ENCODE measurements at places on chromosomes 5 and 9.

GRCh38 chr5:168469816-168470215 is 16.5 kb upstream of the RARS1 start:
- no peak for DNase-seq

DNA sequence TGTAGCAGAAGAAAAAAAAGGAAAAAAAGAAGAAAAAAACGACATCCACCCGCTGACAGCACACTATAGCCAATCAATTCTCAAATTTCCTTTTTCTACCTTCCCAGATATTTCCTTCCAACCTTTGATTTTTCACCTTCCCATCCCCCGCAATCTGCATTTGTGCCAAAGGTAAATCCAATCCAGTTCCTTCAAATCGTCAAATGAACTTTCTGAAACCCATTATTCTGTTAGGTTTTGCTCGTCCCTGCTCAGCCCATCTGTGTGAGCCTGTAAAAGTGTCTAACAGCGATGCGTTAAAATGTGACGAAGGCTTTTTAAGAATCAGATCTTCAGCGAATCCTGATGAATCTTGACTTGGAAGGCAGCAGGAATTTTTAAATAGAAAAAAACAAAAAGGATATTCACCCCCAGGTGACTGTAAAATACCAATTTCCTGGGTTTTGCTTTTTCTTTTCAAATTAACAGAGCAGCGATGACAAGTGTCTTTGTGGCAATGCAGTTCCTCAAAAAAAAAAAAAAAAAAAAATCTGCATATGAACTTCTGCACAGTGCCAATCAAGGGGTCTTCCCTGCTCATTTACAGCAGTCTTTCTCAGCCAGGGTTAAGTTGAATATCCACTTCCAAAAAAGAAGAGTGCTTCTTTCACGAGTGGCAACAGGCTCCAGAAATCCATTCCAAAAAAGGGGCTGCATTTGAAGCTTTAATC is 367 bp upstream of the SHC3 start:
- DNase-seq, result no peak

- no peak for DNase-seq
Observed at GRCh38 chr9:4620881-4621555, 41.1 kb upstream of the PLPP6 start.

DNA sequence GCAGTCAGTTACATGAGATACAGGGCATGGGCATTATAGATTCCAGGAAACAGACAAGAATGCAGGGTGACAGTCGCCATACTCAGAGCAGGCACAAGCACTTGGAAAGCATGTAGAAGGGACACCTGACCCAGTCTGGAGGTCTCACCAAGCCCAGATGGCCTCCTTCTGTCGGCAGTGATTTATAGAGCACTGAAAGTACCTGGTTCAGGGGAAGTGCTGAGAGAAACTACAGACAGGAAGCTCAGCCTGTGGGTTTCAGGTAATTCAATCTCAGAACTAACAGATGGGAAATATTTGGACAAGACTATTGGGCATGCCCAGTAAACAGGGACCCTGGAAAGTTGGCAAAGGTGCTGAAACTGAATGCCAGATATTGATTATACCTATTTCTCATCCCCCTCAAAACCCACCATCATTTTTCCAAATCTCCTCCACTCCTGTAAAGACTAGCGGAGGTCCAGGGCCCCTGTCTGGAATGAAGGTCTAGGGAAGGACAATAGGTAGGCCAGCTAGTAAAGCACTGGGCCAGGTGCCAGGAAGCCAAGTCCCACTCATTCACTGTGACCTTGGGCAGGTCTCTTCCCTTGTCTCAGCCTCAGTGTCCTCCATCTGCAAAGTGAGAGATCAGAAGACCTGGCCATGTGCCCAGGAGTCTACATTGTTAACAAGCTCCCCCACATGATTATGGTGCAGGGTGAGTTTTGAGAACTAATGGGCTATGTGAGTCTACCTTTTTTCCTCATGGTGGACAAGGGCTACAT is 26.9 kb downstream of the KLHL3 start:
- no peak for DNase-seq

GRCh38 chr5:175288048-175288621 is 155.8 kb downstream of the DRD1 start:
- no peak for DNase-seq

DNA sequence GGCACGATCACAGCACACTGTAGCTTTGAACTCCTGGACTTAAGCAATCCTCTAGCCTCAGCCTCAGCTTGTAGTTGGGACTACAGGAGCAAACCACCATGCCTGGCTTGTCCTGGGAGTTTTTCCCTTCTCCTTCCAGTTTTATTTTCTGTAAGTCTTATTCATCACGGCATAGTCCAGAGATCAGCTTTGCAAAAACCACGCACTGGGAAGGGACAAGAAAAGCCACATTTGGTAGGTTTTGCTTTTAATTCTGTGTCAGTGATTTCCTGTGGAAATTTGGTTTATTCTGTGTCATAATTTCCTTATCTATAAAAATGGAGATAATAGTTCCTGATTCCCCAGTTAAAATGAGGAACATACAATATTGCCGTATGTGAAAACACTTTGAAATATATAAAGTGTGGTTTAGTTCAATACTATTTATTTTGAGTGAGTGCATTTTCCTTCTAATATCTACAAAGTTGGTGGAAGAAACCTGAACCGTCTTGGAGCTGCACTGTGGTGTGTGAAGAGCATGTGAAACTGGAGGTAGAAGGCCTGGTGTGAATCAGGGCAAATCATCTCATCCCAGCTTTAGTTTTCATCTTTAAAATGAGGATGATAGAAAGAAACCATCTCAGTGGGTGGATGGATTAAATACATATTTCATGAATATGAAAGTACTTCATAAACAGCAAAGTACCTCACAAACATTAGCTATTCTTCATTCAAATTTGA is 92.8 kb upstream of the ELL2 start:
- DNase-seq, result peak; percentile 86

DNA sequence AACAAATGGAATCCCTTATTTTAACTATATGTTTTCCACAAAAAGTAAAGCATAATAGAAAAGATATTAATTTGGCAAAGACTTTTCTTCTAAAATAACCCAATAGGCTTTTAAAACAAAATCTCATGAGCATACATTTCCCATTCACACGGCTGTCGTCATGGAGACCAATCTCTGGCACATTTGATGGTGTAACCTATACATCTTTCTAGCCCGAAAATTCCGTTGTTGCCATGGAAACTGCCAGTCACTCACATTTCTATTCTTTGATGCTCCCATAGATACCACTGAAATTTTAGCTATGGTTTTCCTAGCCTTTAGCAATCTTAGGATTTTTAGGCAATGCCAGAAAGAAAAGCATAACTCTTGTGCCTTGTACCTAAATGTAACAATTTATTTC is 262.9 kb upstream of the TRPM3 start:
- no peak for DNase-seq

GRCh38 chr9:91773156-91773555 is 176.9 kb downstream of the ROR2 start:
- no peak for DNase-seq

DNA sequence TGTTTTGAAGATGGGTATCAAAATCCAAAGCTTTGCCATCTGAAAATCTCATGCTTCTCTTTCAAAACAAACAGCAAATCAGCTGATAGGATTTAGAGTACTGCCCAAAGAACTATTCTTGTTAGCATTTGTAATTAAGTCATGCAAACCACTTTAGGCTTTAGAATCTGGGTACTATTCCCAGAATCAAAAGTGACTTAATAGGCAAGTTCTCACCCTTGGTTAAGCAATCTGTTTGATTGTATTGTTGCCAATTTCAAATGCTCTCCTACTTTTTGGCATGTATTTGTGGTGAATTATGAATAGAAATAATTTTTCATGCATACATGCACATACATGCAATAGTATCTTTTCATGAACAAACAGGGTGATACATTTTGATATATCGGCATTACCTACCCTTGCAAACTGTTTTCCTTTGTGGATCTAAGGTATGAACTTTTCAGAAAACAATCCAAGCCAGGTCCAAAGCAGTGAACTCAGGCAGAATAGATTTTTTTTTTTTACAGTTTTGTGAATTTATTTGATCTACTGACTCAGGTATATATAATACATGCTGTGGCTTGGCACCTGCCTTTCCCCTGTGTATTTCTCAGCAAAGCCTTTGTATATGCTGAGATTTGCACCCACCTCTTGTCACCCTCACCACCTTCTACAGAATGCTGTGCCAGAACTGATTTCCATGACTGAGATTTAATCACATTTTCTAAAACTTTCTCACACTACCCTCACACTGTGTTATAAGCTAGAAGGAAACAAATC is 9.0 kb downstream of the IL33 start:
- DNase-seq, result no peak

GRCh38 chr9:72674961-72675360 is 153.6 kb downstream of the TMC1 start:
- DNase-seq, result no peak

DNA sequence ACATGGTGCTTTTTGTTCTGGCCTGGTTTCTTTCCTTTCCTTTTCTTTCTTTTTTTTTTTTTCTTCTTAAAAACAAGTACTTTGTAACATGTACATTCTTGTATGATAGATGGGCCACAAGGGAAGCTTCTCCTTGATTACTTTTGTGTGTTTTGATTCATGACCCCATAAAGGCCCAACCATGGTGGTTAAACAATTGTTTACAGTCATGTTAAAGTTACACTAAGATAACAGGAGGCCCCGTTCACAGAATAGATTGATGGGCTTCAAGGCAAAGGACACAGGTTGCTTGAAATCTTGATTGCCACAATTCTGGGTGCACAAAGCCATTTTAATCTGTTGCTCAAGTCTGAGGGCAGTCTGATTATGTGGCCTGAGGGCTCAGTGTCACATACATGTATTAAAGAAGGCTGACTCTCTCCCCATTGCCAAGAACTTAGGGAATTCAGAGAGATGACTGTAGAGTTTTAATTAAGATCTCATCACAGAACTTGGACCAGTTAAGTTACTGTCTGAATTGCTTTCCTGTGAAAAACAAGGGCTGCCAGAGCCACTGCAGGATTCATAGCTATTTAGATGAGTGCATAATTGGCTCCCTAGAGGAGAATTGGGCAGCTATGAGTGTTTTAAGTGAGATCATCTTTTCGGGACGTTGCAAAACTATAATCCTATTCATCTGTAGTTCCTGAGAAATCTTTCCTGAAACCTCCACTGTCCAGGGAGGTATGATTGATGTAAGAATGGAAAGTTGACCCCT is 163.4 kb downstream of the TLE4 start:
- no peak for DNase-seq

DNA sequence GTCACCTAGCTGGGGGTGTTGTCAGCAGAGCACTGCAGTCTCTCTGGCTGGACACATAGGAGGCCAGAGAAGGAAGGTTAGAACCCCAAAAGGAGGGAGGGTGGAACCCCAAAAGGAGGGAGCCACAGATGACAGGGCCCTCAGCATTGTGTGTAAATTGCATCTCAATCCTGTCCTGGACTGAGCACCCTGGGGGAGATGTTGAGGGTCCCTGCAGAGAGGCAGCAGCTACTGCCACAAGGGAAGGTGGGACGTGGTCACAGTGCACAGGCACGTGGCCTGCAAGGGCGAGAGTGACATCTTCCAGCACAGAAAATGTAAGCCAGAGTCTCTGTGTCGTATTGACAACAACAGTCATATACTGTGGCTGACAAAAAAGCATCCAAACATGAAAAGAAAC is 36.5 kb upstream of the CEP72 start:
- DNase-seq, result no peak

GRCh38 chr9:112093147-112093869 is 81.8 kb downstream of the SUSD1 start:
- DNase-seq, result no peak

- DNase-seq, result no peak
Observed at GRCh38 chr9:109206670-109207069, 39.6 kb upstream of the FRRS1L start.

DNA sequence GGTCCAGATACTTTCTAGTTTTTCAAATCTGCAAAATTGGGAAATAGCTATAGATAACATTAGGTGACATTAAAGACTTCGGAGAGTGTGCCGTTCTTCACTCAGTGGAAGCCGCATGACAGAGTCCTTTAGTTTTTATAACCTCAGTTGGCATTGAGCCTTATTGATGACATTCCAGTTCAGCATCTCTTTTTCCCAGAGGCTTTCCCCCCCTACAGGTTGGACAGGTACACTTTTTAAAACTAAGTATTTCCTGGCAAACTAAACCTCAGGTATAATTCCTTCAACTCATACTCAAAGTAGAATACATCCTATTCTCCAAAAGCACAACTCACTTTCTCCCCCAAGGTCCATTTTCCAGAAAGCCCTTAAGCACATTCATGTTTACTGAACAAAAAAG is 58.7 kb downstream of the SLC46A2 start:
- no peak for DNase-seq

- peak; percentile 18 for DNase-seq
Observed at GRCh38 chr9:105672711-105673234, 10.5 kb downstream of the TAL2 start.

- peak; percentile 62 for DNase-seq
Observed at GRCh38 chr9:130268521-130269211, 3.1 kb downstream of the HMCN2 start.

DNA sequence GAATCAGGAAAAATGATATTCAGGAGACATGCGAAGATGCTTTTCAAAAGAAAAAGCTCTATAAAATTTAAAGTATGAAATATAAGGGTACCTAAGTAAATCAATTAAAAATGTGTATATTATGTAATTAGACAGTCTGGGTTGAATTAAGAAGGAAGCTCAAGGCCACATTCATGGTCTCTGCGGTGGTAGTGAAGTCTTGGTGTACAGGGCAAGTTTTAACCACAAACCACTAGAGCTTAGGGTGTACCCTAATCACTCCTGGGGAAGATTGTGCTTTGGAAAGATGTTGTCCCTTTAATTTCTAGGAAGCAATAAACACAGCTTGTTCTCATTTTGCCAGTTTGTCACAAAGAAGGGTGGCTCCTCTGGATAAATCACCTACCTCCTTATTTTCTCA is 287.2 kb upstream of the ZNF608 start:
- no peak for DNase-seq

DNA sequence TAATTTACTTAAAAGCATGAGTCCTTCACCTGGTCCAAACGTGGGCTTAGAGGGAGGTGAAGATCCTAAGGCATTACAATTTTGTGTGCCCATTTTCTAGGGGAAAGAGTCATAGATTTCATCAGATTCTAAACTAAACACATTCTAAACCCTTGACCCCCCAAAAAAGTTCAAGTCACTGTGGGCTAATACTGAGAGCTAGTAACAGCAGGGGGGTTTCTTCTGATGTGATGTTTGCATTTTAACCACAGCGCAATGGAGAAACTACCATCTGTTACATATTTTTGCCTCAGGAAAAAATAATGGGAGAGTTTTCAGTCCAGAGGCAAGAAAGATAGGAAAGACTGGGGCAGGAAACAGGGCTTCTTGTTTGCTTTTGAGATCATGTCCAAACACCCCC is 110.8 kb upstream of the SLC1A3 start:
- DNase-seq, result no peak

All from suppressor macrophage treated with lipopolysaccharide for 4 hours (primary cell).